IMR-90 (cell line): ENCODE measurements at places on chromosomes 5 and 9. TPM values are rescaled to one million over a fixed set of nuclear protein-coding genes. Genes with fewer than 3 reads are reported as not detected.

DNA sequence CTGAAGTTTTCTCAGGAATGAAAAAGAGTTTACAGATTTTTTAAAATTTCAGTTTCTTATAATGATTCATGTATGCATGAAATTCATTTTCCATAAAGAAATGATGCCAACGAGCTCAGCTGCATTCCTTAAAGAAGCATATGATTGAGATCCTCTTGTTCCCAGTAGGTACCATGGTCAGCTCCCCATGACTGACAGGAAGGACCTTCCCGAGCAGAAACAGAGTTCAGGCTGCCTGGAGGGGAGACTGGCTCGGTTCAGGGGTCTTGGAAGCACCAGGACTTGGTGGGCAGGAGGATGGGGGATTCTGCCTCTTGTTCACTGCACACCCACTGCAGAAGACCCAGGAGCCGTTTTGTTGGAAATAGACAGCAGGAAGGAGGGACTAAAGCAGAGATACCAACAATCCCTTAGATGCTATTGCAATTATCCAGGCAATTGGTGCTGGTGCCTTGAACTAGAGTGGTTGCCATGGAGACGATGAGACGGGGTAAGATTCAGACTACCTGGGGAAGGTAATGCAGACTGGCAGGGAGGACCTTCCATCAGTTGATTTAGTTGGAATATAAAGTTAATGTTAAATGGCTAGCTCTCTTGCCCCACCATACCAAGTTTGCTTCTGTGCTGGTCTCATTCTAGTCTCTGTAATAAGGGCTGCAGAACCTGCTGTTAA is 447.8 kb downstream of the MTRR start:
- no peaks in the 10 kb centered on the region for H3K27me3 ChIP-seq
- no peaks in the 10 kb centered on the region for H3K36me3 ChIP-seq
- no peaks in the 10 kb centered on the region for H3K4me1 ChIP-seq
- no peak overlapping the region for H3K27ac ChIP-seq
- H3K4me3 ChIP-seq: no peak overlapping the region
- no peak for DNase-seq

DNA sequence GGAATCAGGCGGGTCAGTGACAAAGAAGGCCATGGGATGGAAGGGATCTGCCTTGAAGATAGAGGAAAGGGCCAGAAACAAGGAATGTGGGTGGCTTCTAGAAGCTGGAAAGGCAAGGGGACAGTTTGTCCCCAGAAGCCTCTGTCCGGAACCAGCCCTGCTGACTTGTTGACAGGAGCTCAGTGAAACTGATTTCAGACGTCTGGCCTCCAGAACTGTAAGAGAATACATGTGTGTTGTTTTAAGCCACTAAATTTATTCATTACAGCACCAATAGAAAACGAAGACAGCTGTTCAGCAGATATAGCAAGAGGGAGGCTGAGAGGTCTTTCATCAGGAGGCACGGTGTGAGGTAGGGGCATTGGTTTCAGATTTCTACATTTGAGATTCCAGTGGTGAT is 422.5 kb downstream of the KDM4C start:
- DNase-seq: no peak
- H3K4me1 ChIP-seq: no peaks in the 10 kb centered on the region
- no peaks in the 10 kb centered on the region for H3K27me3 ChIP-seq

DNA sequence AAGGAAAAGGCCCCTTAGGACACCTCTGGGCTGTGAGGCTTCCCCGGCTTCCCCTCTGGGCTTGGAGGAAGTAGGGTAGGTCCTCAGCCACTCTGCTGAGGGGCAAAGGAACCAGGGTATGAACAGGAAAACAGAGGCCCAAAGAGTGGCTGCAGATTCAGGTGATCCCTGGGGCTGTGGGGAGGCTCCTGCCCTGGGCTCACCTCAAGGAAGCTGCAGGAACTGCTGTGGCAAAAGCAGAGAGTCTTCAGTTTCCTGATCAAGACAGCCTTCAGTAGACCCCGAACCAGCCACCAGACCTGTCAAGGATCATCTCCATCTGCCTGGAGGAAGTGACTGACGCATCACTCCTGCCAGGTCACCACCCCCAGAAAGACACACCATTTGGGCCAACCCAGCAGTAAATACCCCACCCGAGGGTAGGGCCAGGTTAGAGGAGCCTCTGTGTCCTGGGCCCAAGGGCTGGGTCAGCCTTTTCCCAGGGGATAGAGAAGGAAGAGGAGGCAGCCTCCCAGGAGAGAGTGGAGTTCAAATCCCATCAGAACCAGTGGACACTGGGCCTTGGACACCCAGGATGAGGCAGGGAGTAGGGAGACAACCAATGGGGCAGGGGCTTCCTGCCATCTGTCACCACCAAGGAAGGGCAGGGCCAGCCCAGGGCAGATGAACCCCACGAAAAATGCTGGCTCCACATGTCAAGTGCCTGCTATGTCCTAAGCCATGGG is 5.8 kb upstream of the ST6GALNAC6 start:
- DNase-seq: no peak
- no peak overlapping the region for H3K27ac ChIP-seq
- peaks cover 11% of the 10 kb centered on the region for H3K36me3 ChIP-seq
- peaks cover 17% of the 10 kb centered on the region for H3K4me1 ChIP-seq

- no peaks in the 10 kb centered on the region for H3K36me3 ChIP-seq
- no peak for DNase-seq
- no peak overlapping the region for H3K4me3 ChIP-seq
- H3K27ac ChIP-seq: no peak overlapping the region
- H3K4me1 ChIP-seq: peaks cover 60% of the 10 kb centered on the region
- H3K27me3 ChIP-seq: no peaks in the 10 kb centered on the region
These were observed 10.1 kb downstream of the EEIG1 start for GRCh38 chr9:127970401-127971313.

BARX1 gene
- total RNA-seq: not detected in 2 replicates

- no peaks in the 10 kb centered on the region for H3K36me3 ChIP-seq
- H3K4me3 ChIP-seq: no peak overlapping the region
- no peaks in the 10 kb centered on the region; the same call in none of the 2 replicates for H3K27me3 ChIP-seq
- H3K4me1 ChIP-seq: peaks cover 2% of the 10 kb centered on the region; the same call in 1 of the 2 replicates
- H3K27ac ChIP-seq: no peak overlapping the region
- no peak for DNase-seq
These were observed 310.1 kb upstream of the MSX2 start for GRCh38 chr5:174414315-174414710.

DNA sequence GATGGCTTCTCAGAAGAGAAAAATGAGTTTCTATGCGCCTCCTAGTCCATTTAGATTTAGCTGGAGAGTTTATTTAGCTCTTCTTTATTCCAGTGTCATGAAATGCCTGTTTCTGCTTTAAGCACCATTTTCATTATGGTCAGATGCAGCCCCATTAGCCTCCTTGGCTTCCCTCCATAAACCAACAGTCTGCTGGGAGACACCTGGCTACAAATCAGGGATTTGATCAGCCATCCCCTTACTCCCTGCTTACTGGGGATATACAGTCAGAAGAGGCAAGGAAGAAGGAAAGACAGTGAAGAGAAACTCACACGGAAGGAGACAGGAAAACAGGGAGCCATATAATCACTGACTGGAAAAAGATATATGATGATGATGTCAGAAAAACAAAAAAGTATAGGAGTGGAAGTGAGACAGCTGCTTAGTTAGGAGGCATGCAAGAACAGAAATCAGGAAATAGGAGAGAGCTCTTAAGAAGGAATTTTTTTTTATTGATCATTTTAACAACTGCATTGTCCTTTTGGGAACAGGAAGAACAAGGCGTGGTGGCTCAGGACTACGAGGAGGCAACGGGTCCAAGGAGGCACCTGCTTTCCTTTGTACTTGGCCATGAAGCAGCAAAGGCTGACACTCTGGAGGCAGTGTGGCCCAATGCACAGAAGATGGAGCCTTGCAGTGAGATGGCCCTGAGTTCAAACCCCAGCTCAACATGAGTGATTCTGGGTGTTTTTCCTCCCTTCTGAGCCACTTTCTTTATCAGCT is 56.1 kb downstream of the MED27 start:
- no peaks in the 10 kb centered on the region for H3K36me3 ChIP-seq
- H3K4me1 ChIP-seq: peaks cover 22% of the 10 kb centered on the region
- H3K27me3 ChIP-seq: no peaks in the 10 kb centered on the region

HTR1A gene
- not detected in 2 replicates for total RNA-seq

FOXE1 gene
- under 0.01 and 0.28 TPM in 2 replicates for total RNA-seq

DNA sequence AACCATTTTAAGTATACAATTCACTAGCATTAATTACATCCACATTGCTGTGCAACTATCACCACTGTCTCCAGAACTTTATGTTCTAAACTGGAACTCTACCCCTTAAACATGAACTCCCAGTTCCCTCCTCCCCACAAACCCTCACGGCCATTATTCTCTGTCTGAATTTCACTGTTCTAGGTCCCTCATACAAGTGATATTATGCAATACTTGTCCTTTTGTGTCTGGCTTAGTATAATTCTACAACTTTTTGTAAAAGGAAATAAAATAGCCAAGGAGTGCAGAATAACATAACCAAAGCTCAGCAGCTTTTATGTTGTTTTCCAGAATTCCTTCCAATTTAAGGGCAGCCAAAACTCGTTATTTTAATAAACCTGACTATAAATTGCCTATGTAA is 53.2 kb downstream of the NAA35 start:
- no peaks in the 10 kb centered on the region for H3K4me1 ChIP-seq
- H3K27ac ChIP-seq: no peak overlapping the region
- DNase-seq: no peak
- H3K4me3 ChIP-seq: no peak overlapping the region
- peaks cover 13% of the 10 kb centered on the region for H3K36me3 ChIP-seq

FCN2 gene
- not detected in 2 replicates for total RNA-seq

PCDHA1 gene
- under 0.01 TPM in 1 of 2 replicates, not detected in the other for total RNA-seq

UBLCP1 gene
- total RNA-seq: 11.7 and 23.1 TPM in 2 replicates

OR2S2 gene
- 0.56 and 0.90 TPM in 2 replicates for total RNA-seq

GRCh38 chr5:36691696-36692371 is 85.4 kb downstream of the SLC1A3 start:
- peaks cover 2% of the 10 kb centered on the region; the same call in 1 of the 2 replicates for H3K4me1 ChIP-seq
- no peak overlapping the region for H3K27ac ChIP-seq
- H3K4me3 ChIP-seq: no peak overlapping the region
- no peaks in the 10 kb centered on the region for H3K36me3 ChIP-seq

- no peaks in the 10 kb centered on the region for H3K36me3 ChIP-seq
- H3K4me1 ChIP-seq: no peaks in the 10 kb centered on the region
- DNase-seq: no peak
- peaks cover 79% of the 10 kb centered on the region for H3K27me3 ChIP-seq
- no peak overlapping the region for H3K4me3 ChIP-seq
- no peak overlapping the region for H3K27ac ChIP-seq
These were observed 80.8 kb upstream of the ARAP3 start for GRCh38 chr5:141762790-141763368.

CDKN2A gene
- 11.3 and 17.5 TPM in 2 replicates for total RNA-seq

DNA sequence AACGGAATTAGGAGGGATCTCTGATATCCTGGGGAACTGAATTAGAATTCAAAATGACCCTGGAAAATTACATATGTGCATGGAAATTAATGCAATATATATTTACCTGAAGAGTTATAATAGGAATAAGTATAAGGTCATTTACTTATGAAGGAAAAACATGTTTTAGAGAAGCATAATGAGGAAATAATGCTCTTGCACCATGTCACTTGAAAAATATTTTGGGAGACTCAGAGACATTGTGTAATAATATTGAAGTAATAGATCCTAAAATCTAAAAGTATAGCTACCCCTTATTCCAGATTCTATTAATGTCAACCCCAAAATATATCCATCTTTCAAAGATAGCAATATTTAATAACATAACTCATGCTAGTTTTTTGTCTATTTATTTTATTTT is 28.4 kb downstream of the SPZ1 start:
- H3K27ac ChIP-seq: no peak overlapping the region
- DNase-seq: no peak
- no peaks in the 10 kb centered on the region for H3K4me1 ChIP-seq
- no peaks in the 10 kb centered on the region for H3K27me3 ChIP-seq

DNA sequence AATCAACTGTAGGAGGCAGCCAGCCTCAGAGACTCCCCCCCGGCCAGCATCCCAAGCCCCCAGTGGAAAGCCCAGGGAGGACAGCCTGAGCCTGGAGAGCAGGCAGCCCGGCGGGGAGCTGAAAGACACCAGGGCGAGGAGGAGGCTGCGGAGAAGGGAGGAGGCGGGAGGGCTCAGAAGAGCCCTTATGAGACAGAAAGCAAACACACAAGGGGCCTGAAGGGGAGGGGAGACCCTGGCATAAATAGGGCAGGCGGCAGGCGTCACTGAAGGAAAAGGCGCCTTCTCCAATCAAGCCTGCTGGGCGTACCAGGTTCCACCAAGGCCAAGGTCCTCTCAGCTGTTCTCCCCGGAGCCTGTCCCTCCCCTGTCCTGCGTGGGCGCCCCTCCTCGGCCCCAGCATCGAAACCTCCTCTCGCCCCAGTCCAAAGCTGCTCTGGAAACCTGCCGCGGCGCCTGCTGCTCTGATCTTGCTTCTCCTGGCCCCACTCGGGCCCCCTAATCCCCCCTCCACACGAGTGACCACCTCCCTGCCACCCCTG is 1.3 kb downstream of the SLC9A3 start:
- no peak overlapping the region for H3K4me3 ChIP-seq
- H3K4me1 ChIP-seq: no peaks in the 10 kb centered on the region
- peaks cover 76% of the 10 kb centered on the region for H3K27me3 ChIP-seq
- no peaks in the 10 kb centered on the region for H3K36me3 ChIP-seq

DNA sequence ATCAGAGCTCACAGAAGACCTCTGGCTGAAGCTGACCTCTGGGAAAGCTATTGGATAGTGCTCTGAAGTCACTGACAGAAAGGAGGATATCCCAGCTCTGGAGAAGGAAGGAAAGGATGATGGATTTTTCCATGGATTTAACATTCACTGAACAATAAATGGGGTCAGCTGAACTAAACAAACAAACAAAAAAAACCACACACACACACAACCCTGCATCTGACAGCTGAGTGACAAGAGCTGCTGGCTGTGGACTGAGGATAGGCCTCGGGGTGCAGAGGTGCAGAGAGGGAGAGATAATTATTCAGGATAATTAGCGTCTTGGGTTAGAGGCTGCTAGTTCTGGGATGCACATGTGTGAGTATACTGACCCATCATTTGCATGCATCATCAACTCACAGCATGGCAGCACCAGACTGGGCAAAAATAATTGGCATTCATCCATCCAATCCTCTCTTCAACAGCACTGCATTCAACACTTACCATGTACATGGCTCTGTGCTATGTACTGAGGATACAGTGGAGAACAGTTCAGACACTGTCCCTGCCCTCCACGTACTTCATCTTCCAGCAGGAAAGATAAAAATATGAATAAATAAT is 131.4 kb upstream of the TRIM32 start:
- H3K36me3 ChIP-seq: no peaks in the 10 kb centered on the region
- no peak overlapping the region for H3K27ac ChIP-seq
- peaks cover 2% of the 10 kb centered on the region; the same call in 1 of the 2 replicates for H3K4me1 ChIP-seq
- DNase-seq: no peak

PKN3 gene
- total RNA-seq: 1.6 and 1.7 TPM in 2 replicates

DNA sequence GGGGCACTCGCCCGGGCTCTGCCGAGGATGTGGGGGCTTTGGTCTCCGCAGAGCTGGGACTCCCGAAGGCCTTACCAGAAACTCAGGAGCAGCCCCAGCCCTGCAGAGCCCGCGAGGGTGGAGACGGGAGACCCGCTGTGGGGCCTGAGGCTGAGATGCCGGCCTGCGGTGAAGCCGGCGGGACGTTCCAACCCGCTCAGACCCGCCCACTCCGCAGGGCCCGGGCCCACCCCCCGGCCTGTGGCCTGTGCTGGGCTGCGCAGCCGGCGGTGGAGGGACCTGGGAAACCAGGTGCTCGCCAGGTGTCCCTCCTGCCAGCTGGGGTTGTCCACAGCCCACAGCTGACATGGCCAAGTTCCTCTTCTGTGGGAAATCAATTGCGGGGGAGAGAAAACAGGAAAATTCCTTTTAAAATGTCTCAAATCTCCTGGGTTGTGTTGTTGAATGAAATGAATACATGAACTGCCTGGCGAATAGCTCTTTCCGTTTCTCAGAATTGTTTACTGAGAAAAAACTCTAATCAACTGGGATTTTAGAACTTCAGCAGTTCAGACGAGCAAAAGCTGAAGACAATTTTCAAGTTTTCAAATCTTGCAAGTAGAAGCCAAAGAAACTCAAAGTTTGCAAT is 49.0 kb upstream of the IRX4 start:
- no peak for DNase-seq
- no peak overlapping the region for H3K27ac ChIP-seq
- H3K27me3 ChIP-seq: peaks cover 11% of the 10 kb centered on the region
- H3K36me3 ChIP-seq: no peaks in the 10 kb centered on the region
